ENCODE measurements at places on chromosomes 7 and 10.

DNA sequence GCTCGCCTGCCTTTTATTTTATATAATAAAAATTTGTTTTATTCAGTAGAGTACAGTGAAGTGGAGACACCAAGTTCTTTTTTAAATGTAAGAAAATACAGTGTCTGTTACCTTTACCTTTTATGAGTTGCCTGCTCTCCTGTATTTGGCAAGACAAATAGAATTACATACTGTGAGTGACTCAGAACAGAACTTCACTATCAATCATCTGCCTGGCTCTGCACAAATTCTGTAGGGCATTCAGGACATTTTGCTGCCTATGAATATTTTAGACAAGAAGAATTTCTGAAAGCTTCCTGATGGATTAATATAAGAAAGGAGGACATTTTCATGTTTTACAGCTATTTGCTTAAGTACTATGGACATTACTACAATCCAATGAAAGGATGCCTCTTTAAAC lies 135.4 kb upstream of the PHF14 start:
- DNase-seq: no peak

GRCh38 chr7:41855798-41856197 lies 152.9 kb upstream of the INHBA start:
- no peak for DNase-seq

- DNase-seq: no peak
Observed at GRCh38 chr7:95811846-95812445, 39.6 kb downstream of the DYNC1I1 start.

- no peak for DNase-seq
Observed at GRCh38 chr10:43479275-43479674, 42.4 kb downstream of the ZNF487 start.

- DNase-seq: no peak
Observed at GRCh38 chr7:135930565-135931461, 46.3 kb downstream of the MTPN start.

Measured in GM19239 (cell line).